ENCODE measurements at places on chromosomes 11 and 22.

DNA sequence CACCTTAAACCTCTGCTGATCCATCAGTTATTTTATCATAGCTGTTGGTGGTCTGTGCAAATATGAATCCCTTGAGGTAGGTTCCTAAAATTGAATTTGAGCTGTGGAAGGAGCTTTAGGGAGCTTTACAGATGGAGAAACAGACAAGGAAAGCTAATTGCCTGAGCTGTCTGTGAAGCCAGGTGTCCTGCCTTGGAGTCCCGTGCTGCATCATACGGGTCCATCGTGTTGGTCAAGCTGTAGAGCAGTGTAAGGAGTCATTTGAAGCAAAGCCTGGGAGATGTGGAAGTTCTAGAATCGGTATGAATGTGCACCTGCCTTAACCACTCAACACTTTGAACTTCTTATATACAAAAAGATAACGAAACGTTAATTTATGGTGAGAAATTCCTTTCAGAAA is 1.0 kb downstream of the POLA2 start:
- no peak for DNase-seq

- DNase-seq: no peak
Observed at GRCh38 chr11:65206901-65207300, 25.2 kb downstream of the CAPN1 start.

GRCh38 chr22:31345331-31346254 is 553 bp downstream of the PATZ1 start:
- peak; percentile 92 for DNase-seq

GRCh38 chr11:11572386-11572785 is 49.4 kb downstream of the GALNT18 start:
- DNase-seq: no peak

- DNase-seq: no peak
Observed at GRCh38 chr11:16969010-16969999, 44.9 kb downstream of the PLEKHA7 start.

- DNase-seq: no peak
Observed at GRCh38 chr22:43298062-43298801, 44.9 kb downstream of the SCUBE1 start.

DNA sequence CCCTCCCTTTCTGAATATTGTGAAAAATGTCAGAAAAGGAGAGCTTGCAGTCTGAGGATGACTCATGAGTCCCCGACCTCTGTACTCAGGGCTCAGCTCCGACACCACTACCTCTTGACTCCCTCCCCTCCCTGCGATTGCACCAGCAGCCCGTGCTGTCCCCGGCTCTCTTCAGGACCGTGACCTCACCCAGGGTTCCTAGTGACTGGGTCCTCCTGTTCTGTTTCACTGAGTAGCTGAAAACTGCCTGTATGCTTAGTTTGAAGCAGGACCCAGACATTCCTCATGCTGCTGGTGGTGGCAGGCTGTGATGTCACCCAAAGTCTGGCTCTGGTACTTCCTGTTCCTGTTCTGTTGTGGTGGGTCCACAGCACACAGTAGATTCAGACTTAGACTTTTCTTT is 11.7 kb downstream of the PHRF1 start:
- peak; percentile 72 for DNase-seq

- no peak for DNase-seq
Observed at GRCh38 chr11:111981270-111981669, 43.9 kb upstream of the DLAT start.

- DNase-seq: no peak
Observed at GRCh38 chr11:95994329-95994728, 70.4 kb upstream of the MTMR2 start.

- DNase-seq: no peak
Observed at GRCh38 chr11:128259816-128260215, 327.5 kb downstream of the ETS1 start.

DNA sequence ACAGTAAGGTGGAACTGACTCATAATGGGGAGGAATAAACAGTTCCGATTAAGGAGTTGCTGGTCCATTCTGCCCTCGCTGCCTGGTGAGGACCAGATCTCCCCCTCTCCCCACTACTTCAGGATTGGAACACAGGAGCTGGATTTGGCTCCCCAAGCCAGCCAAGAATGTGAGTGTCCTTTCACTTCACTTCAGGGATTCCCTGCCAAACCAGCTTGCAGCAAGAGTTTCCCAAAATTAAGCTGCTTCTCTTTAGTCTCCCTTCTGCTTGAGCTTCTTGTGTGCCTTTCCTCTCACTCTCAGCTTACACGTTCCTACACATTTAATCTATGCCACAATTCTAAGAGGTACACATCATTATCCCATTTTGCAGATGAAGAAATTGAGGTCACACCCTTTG is 234.1 kb downstream of the BUD13 start:
- DNase-seq: no peak

Measured in CD4-positive, alpha-beta T cell treated with Interleukin-21 for 1 hour (primary cell).